NCI-H345 (cell line): ENCODE measurements at places on chromosomes 1 and 21.

- no peak for DNase-seq
Observed at GRCh38 chr1:214712737-214713136, 109.7 kb downstream of the CENPF start.

DNA sequence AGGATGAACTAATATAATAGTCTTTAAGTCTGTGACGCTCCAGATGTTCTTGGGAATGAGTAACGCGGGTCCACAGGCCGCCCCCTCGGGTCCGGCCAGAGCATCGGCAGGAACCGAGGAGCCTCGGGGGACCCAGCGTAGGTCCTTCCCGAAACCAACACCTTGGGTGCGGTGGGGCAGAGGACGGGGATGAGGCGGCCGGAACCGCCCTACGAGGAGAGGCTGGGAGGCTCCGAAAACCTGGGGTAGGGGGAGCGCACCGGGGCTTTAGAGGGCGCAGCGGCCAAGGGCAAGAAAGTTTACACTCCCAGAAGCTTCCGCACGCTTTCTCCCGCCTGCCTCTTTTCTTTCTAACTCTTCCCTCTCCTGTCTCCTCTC is 7.1 kb downstream of the DMRTA2 start:
- no peak for DNase-seq

DNA sequence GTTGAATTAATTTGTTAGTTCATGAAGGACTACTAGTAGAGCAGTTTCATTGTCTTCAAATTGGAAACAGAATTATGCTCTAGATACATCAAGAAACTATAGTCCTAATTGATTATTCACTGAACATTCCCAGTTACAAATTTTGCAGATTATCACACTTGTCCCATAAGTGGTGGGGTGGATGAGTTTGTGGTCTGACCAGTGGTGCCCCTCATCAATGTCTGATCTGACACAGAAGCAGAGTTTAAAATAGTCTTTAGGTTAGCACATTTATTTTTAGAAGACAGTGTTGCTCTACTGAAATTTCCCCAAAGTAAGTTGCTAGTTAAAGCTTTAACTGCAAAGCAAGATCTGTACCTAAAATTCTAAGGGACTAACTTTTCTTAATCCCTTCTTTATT is 42.9 kb downstream of the INKA2 start:
- no peak for DNase-seq

GRCh38 chr1:77539519-77540142 is 142.8 kb downstream of the ZZZ3 start:
- no peak for DNase-seq

DNA sequence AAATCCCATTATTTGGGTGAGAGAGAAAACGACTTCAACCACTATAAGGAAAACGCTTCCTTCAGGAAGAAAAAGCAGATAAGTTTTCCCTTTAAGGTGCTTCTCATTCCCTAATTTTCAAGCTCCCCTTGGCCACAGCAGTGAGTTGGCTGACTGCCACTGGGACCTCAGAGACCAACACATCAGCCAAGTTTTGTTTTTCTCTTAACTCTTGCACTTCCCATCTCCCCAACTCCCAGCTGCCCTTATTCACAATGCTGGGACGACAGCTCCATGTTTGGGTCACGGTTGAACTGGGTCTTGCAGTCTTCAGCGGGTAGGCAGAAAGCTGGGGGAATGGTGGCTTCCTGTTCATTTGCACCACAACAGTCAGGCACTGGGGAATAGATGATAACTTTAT is 18.9 kb downstream of the SGIP1 start:
- DNase-seq = peak; percentile 16

DNA sequence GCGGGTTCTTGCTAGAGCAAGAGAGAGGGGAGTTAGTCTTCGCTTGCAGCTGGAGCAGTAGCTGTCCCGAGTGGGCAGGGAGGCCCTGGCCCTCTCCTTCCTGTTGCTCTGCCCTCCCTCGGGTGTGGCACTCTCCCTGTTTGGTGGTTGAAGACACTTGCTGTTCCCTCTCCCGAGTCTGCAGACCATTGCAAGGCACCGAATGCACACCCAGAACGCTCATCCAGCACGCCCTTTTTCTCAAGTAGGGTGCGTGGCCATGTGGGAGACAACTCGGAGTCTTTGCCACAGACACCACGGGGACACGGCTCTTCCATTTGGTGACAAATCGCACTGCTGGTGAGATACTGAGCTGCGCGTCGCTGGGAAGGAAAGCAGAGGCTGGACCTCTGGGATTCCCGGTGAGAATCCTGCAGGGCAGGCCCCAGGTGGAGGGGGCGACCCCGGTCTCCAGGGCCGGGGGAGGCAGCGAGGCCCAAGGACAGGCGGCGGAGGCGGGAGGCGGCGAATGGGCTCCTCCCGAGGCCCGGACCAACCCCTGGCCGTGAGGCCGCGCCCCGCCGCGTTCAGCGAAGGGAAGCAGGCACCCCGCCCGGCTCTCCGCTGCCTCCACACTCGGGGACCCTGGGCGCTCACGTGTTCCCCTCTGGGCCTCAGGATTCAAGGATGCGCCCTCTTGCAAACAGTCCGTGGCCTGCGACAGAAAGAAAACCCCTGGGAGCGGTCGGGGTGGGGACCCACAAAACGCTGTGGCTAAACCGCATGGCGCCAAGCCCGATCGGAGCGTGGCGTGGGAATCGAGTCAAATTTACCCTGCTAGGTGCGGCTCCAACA is 10.4 kb upstream of the TMEM200B start:
- peak; percentile 27 for DNase-seq

GRCh38 chr1:214808845-214809460 is 206.0 kb downstream of the CENPF start:
- no peak for DNase-seq

DNA sequence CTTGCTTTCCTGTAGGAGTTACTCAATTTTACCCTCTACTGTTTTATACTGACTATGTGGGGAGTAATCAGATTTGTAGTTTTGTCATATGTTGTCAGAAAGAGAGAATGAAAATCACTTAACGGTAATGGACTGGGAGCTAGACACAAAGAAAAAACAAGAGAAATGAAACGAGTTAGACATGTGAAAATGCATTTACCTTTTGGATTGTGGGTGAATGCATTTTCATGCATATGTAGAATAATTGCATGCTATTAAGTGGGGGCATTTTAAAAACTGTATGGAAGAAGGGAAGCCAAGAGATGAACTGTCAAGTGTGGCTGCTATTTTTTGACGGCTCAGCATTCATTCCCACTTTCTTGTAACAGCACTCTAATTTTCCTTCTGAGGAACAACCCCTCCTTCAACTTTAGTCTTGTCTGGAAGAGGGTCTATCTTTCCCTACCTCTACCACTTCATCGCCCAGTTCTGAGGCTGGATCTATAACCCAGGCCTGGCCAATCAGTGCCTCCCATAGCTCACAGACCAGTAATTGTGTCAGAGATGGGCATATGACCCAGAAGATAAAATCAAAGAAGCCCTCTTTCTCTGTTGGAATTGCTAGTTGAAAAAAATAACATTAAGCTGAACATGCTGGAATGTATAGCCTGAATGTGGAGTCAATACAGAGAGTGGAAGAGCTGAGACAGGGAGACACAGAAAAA is 5.2 kb upstream of the ZNF697 start:
- no peak for DNase-seq

GRCh38 chr1:94727846-94728715 is 92.1 kb upstream of the SLC44A3 start:
- DNase-seq = no peak

DNA sequence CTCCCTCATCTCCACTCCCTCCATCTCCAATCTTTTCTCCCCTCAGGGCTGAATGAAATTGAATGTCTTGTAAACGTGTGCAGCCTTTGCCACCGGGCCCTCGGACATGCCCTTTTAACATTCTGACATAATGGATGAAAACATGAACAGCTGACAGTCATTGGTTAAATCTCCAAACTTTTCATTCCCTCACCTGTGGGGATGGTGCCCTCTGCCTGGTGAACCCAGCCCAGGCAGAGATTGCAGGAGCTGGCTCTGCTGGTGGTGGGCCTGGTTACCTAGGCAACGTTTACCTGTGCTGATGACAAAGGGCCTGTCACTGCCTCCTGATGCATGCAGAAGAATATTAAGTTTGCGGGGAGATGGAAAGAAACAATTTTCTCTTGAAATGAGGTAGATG is 21.3 kb downstream of the ST6GALNAC3 start:
- no peak for DNase-seq

- DNase-seq = no peak
Observed at GRCh38 chr21:27631471-27631870, 664.6 kb upstream of the ADAMTS5 start.

- no peak for DNase-seq
Observed at GRCh38 chr1:20725189-20726117, 7.0 kb downstream of the SH2D5 start.

- no peak for DNase-seq
Observed at GRCh38 chr1:36576551-36577110, 93.9 kb upstream of the CSF3R start.

GRCh38 chr1:245765230-245766000 is 610.6 kb downstream of the KIF26B start:
- no peak for DNase-seq

DNA sequence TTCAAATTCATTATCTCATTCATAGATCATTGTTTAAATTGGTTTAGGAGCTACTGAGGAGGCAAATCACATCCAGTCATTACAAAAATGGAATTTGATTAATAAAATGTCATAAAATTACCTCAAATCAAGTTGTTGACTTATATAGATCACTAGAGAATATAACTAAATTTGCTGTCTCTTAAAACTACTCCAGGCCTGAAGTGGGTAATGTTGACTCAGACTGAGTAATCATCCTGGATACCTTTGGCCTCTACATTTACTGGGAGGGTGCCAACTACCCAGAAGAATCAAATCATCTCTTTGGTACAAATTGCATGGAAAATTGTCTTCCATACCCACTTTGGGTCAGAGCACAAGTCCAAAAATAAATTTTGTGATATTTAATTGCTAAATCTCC is 191.2 kb upstream of the GREM2 start:
- DNase-seq = no peak

DNA sequence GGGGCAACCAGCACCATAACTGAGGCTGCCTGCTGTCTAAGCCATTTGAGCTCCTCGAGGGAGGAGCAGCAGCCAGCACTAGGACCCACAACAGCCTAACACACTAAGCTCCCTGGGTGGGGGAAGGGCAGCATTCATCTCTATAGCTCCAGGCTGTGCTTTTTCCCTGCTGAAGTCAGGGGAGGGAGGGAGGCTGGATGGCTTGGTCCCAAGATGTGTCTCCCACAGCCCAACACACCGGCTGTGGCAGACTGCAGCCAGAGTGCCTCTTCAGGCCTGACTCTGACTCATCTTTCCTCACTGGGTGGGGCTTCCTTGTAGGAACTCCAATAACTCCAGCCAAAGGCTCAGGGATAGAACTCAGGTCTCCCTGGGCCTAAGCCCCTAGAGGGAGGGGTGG is 296.3 kb downstream of the PRDM2 start:
- no peak for DNase-seq

GRCh38 chr1:145936247-145936646 is 9.0 kb upstream of the RBM8A start:
- no peak for DNase-seq

- DNase-seq = no peak
Observed at GRCh38 chr1:214842856-214843255, 239.7 kb upstream of the KCNK2 start.

DNA sequence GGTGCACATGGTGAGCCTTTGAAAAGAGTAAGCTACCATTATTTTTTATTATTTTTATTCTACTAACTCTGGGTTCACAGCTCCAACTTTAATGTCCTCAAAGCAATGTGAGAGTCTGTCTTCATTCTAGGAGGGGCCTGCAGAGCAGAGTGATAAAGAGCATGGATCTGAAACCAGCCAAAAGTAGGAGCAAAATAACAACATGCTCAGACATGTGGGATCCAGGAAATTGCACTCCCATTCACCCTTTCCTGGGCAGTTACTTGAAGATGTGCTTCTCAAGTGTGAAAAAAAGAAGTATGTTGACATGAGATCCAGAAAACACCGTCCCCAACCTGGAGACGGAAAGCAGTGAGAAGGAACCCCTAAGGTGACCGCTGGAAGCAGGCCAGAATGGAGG is 8.7 kb upstream of the LIN28A start:
- DNase-seq = no peak

- DNase-seq = no peak
Observed at GRCh38 chr1:43460988-43461693, 7.4 kb upstream of the HYI start.

- no peak for DNase-seq
Observed at GRCh38 chr1:222382171-222382570, 165.7 kb downstream of the HHIPL2 start.

DNA sequence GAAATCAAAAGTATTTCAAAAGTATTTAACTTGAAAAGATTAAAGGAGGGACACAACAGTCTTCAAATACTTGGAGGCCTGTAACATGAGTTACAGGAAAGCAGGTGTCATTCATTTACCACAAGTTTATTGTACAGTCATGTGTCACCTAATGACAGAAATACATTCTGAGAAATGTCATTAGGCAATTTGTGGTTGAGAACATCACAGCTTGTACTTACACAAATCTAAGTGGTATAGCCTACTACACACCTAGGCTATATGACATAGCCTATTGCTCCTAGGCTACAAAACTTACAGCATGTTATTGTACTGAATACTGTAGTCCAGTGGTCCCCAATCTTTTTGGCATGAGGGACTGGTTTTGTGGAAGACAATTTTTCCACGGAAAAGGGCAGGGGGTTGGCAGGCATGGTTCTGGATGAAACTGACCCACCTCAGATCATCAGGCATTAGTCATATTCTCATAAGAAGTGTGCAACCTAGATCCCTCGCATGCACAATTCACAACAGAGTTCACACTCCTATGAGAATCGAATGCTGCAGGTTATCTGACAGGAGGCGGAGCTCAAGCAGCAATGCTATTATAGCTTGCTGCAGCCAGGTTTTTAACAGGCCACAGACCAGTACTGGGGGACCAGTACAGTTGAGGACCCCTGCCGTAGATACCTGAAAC is 25.0 kb upstream of the PHTF1 start:
- no peak for DNase-seq

- DNase-seq = no peak
Observed at GRCh38 chr1:214416417-214416816, 135.0 kb downstream of the PTPN14 start.

DNA sequence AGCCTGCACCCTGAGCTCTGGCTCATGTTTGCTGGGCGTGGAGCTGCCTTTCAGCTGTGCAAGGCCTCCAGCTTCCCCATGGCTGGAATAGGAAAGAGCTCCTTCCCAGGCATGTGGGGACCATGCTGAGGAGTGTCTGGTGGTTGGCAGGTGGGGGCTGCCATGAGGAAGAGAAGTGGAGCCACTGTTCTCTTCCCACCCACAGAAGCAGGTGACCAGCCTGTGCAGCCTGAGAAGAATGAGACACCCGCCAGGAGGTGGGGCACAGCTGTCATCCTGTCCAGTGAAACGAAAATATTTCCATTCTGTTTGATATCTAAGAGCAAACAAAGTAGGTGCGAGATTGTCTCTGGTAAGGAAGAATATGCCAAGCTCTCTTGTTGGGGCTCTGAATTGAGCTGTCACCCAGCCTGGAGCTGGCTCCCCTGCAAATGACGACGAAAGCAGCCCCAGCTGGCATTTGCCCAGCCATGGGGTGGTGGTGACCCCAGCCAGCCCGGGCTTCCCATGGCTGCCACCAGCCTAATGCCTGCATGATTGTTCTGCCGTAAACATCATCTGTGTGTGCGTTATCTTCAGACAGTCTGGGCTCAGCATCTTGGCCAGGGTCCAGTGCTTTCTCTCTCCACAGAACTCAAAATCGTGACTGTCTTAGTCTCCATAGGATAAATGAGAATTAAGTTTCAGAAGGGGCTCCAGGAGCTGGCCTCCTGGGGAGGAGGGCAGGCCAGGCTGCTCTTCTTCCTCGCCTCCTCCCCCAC is 429.8 kb upstream of the VAMP3 start:
- peak; percentile 64 for DNase-seq
